Cerebellum (tissue), 4 donors: ENCODE measurements at places on chromosomes 1 and 21.

DNA sequence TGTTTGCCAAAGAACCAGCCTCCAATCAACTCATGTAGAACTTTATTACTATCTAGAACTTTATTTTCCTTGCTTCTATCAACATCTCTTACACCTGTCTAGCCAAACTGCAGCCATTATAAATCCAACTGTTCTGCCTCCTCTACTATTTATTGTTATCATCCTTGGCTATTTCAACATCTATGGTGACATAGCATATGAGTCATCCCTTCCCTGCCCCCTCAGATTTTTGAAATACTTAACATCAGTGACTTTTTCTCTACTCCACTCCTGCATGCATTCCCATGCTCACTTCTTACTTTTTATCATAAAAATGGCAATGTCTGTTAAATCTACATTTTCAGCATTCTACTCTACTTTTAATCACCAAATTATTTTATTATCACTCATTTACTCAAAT lies 544.9 kb upstream of the NEGR1 start:
- no peak for DNase-seq

DNA sequence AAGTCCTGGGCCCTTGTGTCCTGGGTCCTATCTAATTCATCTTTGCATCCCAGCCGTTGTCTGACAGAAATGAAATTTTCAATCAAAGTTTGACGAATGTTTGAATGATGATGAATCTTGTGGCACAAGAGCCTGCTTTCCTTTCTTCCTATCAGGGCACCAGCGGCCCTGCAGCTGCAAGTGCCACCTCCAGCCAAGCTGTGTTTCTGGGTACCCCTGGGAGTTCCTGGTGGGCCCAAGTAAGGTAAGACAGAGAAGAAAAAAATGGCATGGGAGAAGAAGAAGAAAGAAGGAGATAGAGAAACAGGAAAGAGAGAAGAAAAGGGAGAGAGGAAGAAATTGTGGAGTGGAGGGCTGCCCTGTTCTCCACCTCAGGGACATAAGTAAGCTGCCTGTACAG lies 782.1 kb upstream of the TPTE start:
- no peak for DNase-seq

- no peak for DNase-seq
These were observed 43.7 kb upstream of the NFASC start for GRCh38 chr1:204826970-204827369.

DNA sequence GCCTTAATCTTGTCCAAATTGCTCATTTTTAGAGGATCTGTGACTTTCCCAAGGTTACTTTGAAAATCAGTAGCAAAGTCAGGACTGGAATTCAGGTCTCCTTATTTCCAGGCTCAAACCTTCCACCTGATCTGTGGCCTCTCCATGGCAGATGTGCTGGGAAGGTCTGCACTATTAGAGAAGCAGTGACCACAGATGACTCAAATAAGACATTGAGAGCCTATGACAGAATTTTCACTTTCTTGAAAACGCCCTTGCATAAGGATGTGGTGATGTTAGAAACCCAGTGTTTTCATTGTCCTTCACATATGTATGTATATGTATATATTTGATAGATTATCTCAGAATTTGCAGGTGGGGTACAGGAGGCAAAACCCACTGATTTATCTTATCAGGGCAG lies 45.3 kb downstream of the TTC39A start:
- no peak for DNase-seq

GRCh38 chr1:115643666-115644065 lies 1.9 kb downstream of the VANGL1 start:
- no peak for DNase-seq

GRCh38 chr1:15167386-15167785 lies 13.8 kb downstream of the TMEM51 start:
- no peak for DNase-seq

GRCh38 chr1:89633800-89634625 lies 1.1 kb downstream of the LRRC8C start:
- DNase-seq: peak; percentile 6

- no peak for DNase-seq
These were observed 58.4 kb upstream of the ADAM30 start for GRCh38 chr1:119954476-119955422.

GRCh38 chr1:166164995-166165660 lies 1.7 kb downstream of the FAM78B start:
- peak; percentile 59 for DNase-seq

DNA sequence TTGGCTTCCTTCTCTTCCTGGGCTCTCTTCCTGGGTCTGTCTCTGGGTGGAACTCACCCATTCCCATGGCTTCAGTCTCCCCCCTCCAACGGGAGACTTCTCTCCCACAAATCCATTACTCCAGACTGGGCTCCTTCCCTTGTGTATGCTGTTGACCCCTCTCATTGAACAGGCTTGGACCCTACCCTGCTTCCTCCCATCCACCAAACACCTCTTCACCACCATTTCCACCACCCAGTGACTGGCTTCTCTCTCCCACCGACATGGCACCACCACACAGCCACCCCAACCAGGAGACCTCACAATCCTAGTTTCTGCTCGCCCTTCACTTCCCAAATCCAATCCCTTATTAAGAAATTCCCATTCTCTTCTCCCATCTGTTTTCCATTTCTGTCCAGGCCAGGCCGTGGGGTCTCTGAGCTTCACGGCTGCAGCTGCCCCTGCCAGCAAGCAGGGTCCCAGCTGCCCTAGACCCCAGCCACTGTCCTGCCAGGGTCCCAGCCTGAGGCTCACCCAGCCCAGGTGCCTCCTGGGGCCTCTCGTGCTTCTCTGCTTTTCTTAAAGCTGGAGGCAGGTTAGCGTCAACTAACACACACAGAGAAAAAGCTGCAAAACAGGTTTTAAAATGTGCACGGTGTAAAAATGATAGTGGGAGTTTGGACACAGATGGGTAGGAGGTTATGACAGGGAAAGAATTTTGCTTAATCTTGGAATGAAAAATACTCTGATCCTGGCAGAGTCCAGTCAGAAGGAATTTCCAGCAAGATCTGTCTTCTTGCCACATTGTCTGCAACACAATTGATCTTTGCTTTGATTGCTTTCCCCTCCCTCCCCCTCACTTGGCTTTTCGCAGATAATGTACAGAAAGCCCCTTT lies 383.8 kb upstream of the VAMP3 start:
- no peak for DNase-seq
